ENCODE measurements at places on chromosomes 1 and 21. TPM values are rescaled to one million over a fixed set of nuclear protein-coding genes. Genes with fewer than 3 reads are reported as not detected.

The MYOC gene
- total RNA-seq = not detected

GRCh38 chr1:15760520-15761211 lies 2.1 kb downstream of the FBLIM1 start:
- DNase-seq = peak; percentile 85

GRCh38 chr1:183600634-183601033 lies 10.4 kb upstream of the NCF2 start:
- no peak for DNase-seq

The NPPB gene
- total RNA-seq = not detected

GRCh38 chr1:15876357-15877055 lies 29.0 kb downstream of the SPEN start:
- no peak for DNase-seq

DNA sequence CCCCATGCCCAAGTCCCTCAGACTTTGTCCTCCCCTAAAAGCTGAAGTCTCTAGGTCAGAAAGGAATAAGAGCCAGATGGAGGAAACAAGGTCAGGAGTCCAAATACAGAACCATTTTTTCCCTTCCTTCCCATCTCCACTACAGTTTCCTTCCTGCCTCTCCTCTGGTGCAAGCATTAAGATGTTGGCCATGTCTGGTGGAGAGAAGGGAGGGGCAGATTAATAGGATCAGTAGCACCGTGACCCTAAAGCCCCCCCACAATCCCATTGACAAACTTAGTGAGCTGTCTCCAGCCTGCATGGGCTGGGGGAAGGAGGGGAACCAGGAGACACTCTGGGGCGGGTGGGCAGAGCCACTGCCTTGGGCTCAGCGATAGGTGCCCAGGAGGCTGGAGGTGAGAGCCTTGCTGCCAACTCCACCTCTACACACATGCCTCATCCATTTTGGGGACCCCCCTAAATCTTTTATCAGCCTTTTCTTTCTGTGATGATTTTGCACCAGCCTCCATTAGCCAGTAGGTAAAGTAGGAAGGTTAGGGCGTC lies 59.8 kb downstream of the RHBG start:
- no peak for DNase-seq

The FAF1 gene
- 97.3 TPM for total RNA-seq

DNA sequence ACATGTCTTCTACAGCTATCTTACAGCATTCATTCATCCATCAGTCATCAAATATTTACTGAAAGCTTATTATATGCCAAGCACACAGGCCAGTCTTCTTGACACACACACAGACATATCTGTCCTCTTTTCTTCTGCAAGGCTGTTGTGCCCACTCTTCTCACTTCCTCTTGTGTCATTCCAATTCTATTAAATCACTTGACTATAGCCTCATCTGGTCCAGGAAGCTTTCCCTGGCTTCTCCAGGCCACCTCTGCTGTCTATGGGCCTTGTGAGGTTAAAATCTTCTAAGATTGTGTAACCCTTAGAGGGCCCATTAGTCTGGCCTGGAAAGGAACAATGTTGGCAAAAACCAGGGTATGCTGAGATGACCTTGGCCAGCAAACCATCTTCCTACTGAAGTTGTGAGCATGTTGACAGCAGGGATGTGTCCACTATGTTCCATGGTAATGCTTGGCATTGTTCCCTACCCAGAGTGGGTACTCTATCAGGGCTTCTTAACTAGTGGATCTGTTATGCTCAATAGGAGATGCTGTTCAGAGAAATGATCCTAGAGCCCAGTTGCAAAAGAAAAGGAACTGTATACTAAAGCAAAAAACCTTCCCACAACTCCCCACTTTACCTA lies 5.3 kb downstream of the TRAF3IP3 start:
- DNase-seq = no peak

DNA sequence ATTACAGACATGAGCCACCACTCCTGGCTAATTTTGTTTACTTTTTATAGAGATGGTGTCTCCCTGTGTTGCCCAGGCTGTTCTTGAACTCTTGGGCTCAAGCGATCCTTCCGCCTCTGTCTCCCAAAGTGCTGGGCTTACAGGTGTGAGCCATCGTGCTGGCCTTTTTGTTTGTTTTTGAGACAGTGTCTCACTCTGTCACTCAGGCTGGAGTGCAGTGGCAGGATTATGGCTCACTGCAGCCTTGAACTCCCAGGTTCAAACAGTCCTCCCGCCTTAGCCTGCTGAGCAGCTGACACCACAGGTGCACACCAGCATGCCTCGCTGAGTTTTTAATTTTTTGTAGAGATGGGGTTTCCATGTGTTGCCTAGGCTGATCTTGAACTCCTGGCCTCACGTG lies 49.1 kb downstream of the ADARB1 start:
- no peak for DNase-seq

- no peak for DNase-seq
Measured at GRCh38 chr21:29209696-29210095, 79.3 kb downstream of the MAP3K7CL start.

The FCRL2 gene
- total RNA-seq = not detected

DNA sequence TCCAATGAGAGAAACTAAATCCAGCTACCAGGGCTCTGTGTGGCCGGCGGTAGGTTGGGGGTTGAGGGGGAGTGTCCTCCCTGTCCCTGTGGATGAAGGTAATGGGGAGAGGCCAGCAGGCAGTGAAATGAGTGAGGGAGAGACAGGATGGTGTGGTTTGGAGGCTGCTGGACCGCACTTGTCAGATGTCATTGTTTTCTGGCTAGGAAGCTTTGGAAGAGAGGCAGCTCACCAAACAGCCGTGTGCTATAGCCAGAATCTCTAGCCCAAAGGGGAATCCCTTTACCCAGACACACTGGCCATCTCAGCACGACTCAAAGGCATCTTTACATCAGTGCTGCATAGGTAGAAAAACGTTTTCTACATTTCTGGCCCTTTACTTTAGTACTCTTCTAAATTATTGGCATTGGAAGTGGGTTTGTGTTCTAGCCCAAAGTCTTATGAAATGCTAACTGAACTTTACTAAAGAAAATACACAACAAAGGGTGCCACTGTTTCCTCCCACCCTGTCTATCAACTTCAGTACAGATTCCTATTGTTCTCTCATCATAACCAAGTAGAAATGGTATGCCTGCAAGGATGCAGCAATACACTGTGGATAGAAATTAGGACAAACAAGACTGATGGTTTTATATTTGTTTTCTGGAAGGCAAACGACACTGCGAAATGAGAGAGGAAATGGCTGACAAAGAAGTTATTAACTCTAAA lies 95.9 kb upstream of the COA6 start:
- no peak for DNase-seq

The VCAM1 gene
- 54.9 TPM for total RNA-seq

- DNase-seq = no peak
Measured at GRCh38 chr1:177302357-177303044, 131.7 kb downstream of the BRINP2 start.

- DNase-seq = no peak
Measured at GRCh38 chr21:18776936-18777335, 373.4 kb upstream of the TMPRSS15 start.

- peak; percentile 16 for DNase-seq
Measured at GRCh38 chr1:167904652-167905130, 9.2 kb downstream of the ADCY10 start.

- DNase-seq = no peak
Measured at GRCh38 chr1:149925345-149925744, 2.3 kb downstream of the SF3B4 start.

GRCh38 chr1:218371927-218372672 lies 27.0 kb downstream of the TGFB2 start:
- DNase-seq = no peak

The ANKRD65 gene
- total RNA-seq = not detected

DNA sequence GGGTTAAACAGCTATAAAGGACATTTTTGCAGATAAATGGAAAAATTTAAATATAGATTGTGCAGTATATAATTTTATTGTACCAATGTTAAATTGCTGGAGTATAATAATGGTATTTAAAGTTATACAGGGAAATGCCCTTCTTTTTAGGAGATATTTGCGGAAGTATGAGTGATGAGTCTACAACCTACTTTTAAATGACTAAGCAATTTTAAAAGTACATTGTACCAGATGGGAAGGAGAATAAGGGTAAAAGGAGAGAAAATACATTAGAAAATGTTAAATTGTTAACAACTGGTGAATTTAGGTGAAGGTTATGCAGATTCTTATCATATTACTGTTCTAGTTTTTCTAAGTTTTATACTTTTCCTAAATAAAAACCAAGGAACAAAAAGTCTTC lies 91.8 kb downstream of the ZZZ3 start:
- DNase-seq = no peak

GRCh38 chr1:113751516-113751915 lies 7.8 kb downstream of the PHTF1 start:
- no peak for DNase-seq

DNA sequence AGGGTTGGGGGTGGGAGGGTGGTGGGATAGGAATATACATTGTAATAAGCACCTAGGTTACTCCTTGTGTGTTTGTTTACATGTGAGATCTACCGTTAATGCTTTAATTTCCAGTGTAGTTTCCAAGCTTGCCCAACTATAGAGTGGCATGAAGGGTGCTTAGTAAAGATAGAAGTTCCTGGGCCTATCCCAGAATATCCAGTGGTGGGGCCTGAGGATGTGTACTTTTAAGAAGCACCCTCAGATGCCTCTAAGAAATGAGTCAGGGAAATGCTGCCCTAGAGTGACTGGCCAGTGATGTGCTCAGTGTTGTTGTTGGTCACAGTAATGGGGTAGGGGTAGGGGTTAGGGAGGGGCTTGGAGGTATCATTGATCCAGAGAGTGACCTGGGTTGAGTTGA lies 141.3 kb downstream of the TSEN15 start:
- no peak for DNase-seq

DNA sequence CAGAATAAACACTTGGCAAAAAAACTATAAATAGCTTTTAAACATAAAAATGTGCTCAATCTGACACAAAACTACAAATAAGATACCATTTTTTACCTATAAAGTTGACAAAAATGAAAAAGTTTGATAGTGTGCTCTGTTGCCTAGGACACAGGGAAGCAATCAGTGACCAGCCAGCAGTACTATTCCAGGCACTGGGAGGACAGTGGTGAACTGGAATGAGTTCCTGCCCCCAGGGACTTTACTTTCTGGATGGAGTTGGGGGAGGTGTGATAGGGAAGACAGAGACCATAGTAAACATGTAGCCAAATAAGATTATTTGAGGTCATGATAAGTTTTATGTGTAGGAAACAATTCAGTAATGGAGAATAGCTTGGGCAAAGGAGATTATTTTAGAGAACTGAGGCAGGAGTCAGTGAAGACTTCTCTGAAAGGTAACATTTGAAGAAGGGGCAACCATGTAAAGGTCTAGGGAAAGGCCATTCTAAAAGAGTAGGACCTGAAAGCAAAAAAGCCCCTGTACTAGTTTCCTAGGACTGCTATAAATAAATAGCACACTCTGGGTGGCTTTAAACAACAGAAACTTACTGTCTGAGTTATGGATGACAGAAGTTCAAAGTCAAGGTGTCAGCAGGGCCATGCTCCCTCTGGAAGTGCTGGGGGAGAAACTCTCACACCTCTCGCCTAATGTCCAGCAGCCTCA lies 42.0 kb downstream of the EEIG2 start:
- no peak for DNase-seq

The DTL gene
- 34.5 TPM for total RNA-seq

GRCh38 chr1:110524311-110525248 lies 5.6 kb upstream of the KCNA10 start:
- DNase-seq = peak; percentile 49

The SLC1A7 gene
- 2.4 TPM for total RNA-seq

GRCh38 chr1:74468982-74469603 lies 43.3 kb downstream of the LRRC53 start:
- DNase-seq = peak; percentile 45

GRCh38 chr1:110136911-110137310 lies 13.4 kb upstream of the SLC6A17 start:
- DNase-seq = no peak

- no peak for DNase-seq
Measured at GRCh38 chr1:104699433-104699832, 949.7 kb downstream of the AMY1C start.

DNA sequence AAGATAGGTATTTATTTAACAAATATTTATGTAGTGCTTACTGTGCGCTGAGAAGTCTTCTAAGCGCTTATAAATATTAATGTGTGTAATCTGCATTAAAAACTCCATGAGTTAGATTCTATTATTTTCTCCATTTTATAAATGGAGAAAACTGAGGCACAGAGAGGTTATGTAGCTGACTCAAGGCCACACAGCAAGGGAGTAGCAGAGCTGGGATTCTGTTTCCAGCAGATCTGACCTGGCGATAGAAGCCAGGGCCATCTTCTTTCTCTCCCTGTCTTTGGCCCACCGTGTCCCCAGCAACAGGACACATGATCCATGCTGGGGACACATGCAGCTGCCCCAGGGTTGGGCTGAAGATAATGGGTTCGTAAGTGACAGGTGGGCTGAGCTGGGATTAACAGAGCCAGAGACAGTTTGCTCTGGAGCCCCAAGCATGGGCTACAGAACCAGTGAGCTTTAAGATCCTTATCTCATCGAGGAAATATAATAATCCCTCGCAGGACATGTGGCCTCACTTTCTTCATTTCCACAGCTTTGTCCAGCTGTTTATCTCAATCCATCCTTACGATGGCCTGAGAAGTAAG lies 30.3 kb downstream of the IGSF21 start:
- DNase-seq = no peak

GRCh38 chr1:44605914-44606615 lies 68.2 kb downstream of the TMEM53 start:
- no peak for DNase-seq

The STUM gene
- not detected for total RNA-seq

The DNASE2B gene
- total RNA-seq = not detected

GRCh38 chr1:15969321-15969880 lies 6.5 kb downstream of the ZBTB17 start:
- DNase-seq = no peak

Measured in H4 (cell line).